ENCODE measurements at places on chromosomes 7 and 10.

DNA sequence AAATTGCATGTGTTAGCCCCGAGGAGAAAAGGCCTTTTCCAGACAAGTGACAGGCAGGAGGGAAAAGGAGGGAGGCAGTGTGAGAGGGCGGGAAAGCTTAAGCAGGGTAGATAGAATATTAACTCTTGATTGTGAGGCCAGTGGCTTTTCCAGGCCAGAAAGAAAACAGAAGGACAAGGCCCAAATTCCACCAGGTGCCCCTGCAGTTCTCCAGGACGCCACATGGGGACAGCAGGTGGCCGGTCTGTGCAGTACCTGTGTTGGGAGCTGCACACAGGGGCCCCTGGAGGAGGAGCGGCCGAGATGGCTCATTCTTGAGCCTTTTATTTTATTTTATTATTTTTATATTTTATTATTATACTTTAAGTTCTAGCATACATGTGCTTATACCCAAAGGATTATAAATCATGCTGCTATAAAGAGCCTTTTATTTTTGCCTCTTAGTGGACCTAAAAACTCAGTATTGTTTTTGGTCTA lies 141.3 kb upstream of the KLF14 start:
- no peak for DNase-seq

DNA sequence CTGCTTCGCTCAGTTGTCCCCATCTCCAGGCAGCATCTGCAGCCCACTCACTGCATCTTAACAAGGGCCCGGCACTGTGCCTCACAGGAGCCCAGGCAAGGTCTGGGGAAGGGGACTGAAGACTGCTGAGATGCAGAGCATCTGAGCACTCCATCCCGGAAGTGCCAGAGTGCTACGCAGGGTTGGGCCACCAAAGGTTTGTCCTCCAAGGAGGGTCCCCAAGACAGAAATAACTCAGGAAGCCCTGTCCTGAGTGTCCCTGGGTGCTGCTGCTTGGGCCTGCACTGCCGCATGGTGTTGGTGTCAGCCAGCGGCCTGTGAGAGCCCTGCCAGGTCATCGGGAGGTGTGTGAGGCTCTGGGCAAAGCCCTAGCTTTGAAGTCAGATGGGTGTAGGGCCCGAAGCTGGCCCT lies 288.2 kb upstream of the ZMIZ1 start:
- no peak for DNase-seq

- DNase-seq: no peak
These were observed at the start of gene KCNIP2 for GRCh38 chr10:101843032-101844021. Gene KCNIP2, minus strand, starts transcription at chr10:101843800. Its CDS starts 232 bp downstream, at chr10:101843568.

DNA sequence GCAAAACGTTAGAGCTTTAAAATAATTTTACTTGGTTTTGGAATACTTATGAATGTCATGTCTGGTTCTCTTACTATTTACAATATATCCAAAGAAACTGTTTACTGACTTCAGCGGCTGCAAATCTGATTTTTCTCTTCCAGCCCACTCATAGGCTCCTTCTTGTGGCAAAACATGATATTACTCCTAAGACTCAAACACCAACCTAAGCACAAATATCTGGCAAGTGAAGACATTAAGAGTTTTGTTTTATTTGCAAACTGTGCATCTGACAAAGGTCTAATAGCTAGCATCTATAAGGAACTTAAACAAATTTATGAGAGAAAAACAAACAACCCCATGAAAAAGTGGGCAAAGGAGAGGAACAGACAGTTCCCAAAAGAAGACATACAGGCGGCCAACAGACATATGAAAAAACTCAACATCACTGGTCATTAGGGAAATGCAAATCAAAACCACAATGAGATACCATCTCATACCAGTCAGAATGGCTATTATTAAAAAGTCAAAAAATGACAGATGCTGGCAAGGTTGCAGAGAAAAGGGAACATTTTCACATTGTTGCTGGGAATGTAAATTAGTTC lies 20.3 kb upstream of the GJC3 start:
- DNase-seq: no peak

DNA sequence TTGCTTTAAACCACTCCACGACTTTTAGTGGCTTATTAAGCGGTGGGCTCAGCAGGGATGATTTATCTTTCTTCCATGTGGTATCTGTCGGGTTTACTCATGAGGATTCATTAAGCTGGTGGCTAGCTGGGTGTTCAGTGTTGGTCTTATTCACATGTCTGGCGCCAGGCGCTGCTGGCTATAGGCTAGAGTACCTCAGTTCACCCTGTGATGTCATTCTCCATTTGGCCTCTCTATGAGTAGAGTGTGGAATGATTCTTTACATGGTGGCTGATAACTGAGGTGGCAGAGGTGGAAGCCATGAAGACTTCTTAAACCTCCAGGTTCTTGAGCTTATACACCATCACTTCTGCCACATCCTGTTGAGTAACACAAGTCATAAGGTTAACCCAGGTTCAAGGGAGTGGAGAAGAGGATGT lies 115.4 kb downstream of the MLLT10 start:
- DNase-seq: no peak

DNA sequence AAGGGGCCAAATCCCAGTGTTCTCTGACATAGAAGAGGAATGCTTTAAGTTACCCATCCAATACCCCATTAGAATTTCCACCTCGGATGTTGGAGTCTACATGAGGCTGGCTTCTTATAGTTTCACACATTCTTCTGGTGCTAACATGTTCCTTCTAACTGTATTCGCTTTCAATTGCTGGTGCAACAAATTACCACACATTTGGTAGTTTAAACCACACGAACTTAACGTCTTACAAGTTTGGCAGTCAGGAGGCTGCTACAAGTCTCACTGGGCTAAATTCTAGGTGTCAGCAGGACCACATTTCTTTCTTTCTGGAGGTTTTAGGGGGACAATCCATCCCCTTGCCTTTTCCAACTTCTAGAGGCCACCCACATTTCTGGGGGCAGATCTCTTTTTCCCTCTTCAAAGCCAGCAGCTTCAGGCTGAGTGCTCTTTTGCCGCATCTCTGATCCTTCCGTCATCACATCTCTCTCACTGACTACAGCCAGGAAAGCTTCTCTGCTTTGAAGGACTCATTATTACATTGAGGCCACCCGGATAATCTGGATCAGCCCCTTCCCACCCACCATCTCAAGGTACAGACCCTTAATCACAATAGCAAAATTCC lies 5.1 kb upstream of the MACC1 start:
- DNase-seq: no peak

DNA sequence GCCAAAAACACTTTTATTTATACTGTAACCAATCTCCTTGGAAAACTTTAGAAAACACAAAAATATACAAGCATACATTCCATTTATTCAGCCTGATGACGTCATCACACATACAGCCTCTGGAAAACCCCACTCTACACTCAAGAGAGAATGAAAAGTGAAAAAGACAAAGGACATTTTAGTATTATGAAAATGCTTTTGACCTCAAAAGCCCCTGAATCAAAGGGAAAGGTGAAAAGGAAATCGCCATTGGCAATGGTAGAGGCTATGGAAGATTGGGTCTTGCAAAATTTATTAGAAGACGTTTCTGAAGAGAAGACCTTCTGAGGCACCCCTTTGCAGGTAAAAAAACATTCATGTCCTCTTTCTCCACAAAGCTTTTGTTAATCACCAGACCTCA lies 82.9 kb upstream of the STRIP2 start:
- DNase-seq: no peak

GRCh38 chr7:26397332-26397731 lies 105.7 kb downstream of the SNX10 start:
- DNase-seq: no peak

- no peak for DNase-seq
These were observed 102.1 kb upstream of the RSU1 start for GRCh38 chr10:16919121-16919982.

All from epithelial cell of prostate (primary cell).